Activated CD8-positive, alpha-beta T cell treated with anti-CD3 and anti-CD28 coated beads for 36 hours (primary cell): ENCODE measurements at places on chromosomes 7 and 10. TPM values are rescaled to one million over a fixed set of nuclear protein-coding genes. Genes with fewer than 3 reads are reported as not detected.

Gene ABCA13
- not detected for total RNA-seq

DNA sequence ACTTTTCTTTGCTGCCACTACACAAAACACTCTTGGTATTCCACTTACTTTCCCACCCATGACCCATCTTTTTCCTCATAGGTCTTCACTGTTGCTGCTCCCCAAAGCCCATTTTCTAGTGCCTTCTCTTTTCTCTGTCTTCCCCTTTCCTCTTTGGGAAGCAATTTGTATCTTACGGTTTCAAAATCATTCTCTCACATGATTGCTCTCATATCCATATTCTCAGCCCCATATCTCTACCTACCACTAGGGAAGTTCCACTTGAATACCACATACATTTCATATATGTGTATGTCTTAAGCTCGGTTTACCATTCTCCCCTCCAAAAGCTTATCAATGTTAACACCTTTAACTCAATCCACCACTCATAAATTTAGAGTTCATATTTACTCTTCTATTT is 3.2 kb upstream of the UBE2D1 start:
- no peak for DNase-seq
- peaks cover 8% of the 10 kb centered on the region for H3K36me3 ChIP-seq
- H3K27ac ChIP-seq, result no peak overlapping the region

Gene GHRHR
- total RNA-seq, result not detected

Gene AQP1
- total RNA-seq, result 0.27 TPM

DNA sequence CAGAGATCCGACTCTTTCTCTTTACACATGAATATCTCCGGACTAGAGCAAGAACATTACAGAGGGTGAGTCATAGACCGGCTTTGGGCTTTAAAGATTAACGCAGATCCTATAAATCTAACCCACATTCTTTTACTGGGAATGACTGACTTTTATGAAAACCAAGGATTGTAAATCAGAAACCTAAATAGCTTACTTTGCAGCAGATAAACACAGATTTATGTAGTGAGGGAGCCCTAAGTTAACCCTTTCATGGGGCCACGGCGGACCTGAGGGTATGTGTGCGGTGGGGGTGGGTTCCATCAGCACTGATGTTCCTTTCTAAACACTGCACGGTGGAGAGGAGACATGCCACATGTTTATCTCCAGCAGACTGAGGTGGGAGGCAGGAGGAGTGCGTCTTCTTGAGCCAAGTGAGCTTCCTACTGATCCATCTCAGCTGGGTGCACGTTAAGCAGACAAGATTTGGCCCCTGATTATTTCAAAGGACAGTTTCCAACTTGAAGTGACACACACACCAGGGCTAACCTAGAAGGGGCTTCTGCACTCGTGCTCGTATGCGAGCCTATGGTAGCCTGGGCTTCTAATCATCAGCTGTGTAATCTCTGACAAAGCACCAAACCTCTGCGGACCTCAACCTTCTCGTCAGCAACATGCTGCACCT is 127.6 kb downstream of the WDR11 start:
- no peak overlapping the region for H3K27ac ChIP-seq
- H3K36me3 ChIP-seq, result no peaks in the 10 kb centered on the region
- DNase-seq, result no peak
- peaks cover 43% of the 10 kb centered on the region for H3K27me3 ChIP-seq

DNA sequence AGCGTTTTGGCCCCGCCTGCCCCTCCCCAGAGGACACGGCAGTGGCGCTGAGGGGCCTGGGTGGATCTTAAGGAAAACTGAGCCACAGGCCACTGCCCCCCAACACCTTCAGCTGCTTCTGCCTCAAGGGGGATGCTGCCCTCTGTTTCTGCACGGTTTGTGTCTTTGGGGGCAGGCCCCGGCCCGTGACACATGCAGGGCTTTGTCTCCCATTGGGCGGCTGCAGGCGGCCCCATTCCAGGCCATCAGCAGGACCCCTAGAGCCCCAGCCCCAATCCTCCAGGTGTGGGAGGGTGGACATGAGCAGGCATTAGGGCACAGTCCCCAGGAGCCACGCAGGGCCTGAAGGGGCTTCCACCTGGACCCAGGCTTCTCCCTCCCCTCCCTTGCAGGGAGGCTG is 25.3 kb upstream of the PPP2R2D start:
- no peak overlapping the region for H3K27ac ChIP-seq
- no peak overlapping the region for H3K4me3 ChIP-seq
- no peaks in the 10 kb centered on the region for H3K36me3 ChIP-seq
- H3K4me1 ChIP-seq, result peaks cover 4% of the 10 kb centered on the region
- H3K27me3 ChIP-seq, result peaks cover 19% of the 10 kb centered on the region

DNA sequence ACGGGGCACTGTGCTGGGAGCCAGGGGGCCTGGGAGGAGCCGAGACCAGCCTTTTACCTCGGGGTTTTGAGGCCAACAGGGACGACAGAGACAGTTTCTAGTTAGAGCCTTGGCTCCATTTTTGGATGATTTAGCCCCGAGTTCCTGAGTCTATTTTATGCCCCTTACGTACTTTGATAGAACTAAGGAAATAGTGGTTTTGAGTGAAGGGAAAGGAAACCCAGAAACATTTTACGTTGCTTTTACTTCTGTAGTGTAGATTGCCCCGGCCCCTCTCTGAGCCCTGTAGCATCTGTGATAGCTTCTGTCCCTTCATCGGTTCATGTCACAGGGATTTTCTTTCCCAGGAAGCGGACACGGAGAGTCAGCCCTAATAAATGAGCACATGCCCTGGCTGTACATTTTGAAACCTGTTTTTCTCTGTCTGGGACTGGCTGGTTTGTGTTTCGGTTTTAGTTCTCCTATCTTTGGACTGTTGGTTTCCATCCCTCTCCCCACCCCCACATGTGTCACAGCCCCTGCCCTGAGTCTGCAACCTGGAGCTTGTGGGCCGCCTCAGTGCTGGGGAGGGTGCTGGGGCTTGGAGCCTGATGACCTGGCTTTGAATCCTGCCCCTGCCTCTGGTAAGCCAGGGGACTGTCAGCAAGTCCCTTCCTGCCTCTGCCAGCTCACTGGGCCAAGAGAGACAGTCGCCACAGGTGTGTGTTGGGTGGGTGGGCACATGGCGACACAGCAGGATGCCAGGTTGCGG is 6.9 kb upstream of the ORAI2 start:
- H3K4me1 ChIP-seq, result peaks cover 69% of the 10 kb centered on the region
- H3K4me3 ChIP-seq, result peak overlapping the region; percentile 75
- H3K36me3 ChIP-seq, result peaks cover 32% of the 10 kb centered on the region
- no peaks in the 10 kb centered on the region for H3K27me3 ChIP-seq
- peak overlapping the region; percentile 98 for H3K27ac ChIP-seq

GRCh38 chr10:102565793-102566192 is 62.0 kb downstream of the SUFU start:
- no peak for DNase-seq
- no peak overlapping the region for H3K4me3 ChIP-seq
- no peaks in the 10 kb centered on the region for H3K36me3 ChIP-seq
- H3K27ac ChIP-seq, result no peak overlapping the region

DNA sequence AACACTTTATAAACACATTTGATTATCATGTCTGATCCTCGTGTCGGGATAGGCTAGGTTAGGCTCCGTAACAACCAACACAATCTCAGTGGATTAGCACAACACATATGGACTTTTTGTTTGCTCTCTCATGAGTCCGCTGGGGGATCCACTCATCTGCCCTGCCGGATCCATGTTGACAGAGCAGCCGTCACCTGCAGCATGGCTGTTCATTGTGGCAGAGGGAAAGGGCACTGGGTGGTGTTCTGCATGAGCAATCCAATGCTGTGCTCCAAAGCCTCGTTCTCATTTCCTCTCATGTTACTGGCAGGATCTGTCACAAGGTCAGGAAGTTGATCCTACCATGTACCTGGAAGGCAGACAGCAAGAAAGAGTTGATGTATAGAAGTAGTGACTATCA is 62.5 kb upstream of the RAPGEF5 start:
- peaks cover under 1% of the 10 kb centered on the region for H3K27me3 ChIP-seq
- no peak overlapping the region for H3K4me3 ChIP-seq
- no peak for DNase-seq
- no peaks in the 10 kb centered on the region for H3K4me1 ChIP-seq

GRCh38 chr7:158495786-158496185 is 91.8 kb downstream of the PTPRN2 start:
- no peaks in the 10 kb centered on the region for H3K4me1 ChIP-seq
- H3K36me3 ChIP-seq, result no peaks in the 10 kb centered on the region
- H3K27me3 ChIP-seq, result peaks cover 12% of the 10 kb centered on the region
- H3K27ac ChIP-seq, result no peak overlapping the region

DNA sequence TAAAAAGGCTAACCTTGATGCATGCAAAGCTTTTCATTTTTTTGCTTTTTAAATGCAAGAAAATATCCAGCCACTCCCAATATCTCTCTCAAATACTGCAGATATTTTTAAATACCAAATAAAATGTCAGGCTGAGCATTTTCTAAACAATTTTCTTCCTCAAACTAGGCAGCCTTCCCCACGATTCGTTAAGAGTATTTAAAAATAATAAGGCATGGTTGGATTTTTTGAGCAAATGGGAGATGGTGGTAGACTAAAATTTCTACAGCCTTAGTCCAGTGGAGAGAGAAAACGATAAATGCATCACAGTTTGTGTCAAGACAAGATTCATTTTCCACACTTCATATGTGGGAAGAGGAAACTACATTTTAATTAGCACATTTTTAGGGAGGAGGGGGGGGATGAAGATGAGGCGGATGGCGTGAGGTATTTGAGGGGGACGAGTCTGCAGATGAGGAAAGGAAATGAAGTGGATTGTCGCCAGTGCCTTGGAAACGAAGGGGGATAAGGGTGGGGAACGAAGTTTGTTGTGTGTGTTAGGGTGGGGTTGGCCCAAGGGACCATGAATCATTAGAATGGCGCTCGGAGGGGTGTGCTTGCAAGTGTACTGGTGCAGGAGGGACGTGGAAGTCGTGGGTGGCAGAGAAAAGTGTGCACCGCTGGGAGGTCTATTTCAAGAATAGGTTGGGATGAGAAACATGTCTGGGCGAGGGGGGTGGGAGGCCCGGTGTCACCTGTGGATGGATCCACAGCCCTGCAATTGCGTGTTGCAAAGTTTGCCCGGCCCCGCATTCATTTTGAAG is 1.2 kb upstream of the ADD3 start:
- peaks cover 26% of the 10 kb centered on the region for H3K4me1 ChIP-seq
- H3K27me3 ChIP-seq, result no peaks in the 10 kb centered on the region
- H3K4me3 ChIP-seq, result no peak overlapping the region

Gene SPDYE16
- total RNA-seq, result 0.23 TPM

DNA sequence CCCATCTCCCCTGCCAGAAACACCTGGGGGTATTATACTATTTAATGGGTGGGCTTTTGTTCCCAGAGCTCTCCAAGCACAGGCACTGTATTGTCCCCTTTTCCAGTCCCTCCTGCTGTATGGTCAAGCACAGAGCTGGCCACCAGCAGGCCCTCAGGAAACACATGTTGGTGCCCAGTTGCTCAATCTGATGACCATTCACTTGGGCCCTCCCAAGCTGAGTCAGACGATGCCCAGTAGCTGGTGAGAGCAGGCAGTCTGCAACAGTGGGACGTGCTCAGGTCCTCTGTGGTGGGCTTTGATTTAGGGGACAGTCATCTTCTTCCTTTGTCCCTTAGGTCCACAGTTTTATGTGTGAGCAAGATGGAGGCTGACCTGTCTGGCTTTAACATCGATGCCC is 11.8 kb downstream of the SFXN2 start:
- H3K4me3 ChIP-seq, result no peak overlapping the region
- H3K36me3 ChIP-seq, result peaks cover 40% of the 10 kb centered on the region
- no peak for DNase-seq
- peaks cover 18% of the 10 kb centered on the region for H3K4me1 ChIP-seq
- H3K27ac ChIP-seq, result no peak overlapping the region

- peak overlapping the region; percentile 93 for H3K4me3 ChIP-seq
- H3K27ac ChIP-seq, result peak overlapping the region; percentile 100
- H3K4me1 ChIP-seq, result peaks cover 53% of the 10 kb centered on the region
- peaks cover 21% of the 10 kb centered on the region for H3K36me3 ChIP-seq
- no peaks in the 10 kb centered on the region for H3K27me3 ChIP-seq
These were observed 1.4 kb downstream of the TRA2A start for GRCh38 chr7:23530405-23530804.

Gene VENTX
- total RNA-seq, result not detected

Gene JAZF1
- 3.3 TPM for total RNA-seq

- no peak overlapping the region for H3K4me3 ChIP-seq
- no peaks in the 10 kb centered on the region for H3K36me3 ChIP-seq
- H3K27me3 ChIP-seq, result no peaks in the 10 kb centered on the region
- no peaks in the 10 kb centered on the region for H3K4me1 ChIP-seq
These were observed 169.3 kb upstream of the MALRD1 start for GRCh38 chr10:18879284-18879683.

GRCh38 chr10:106086391-106086790 is 1078.1 kb downstream of the SORCS1 start:
- H3K36me3 ChIP-seq, result no peaks in the 10 kb centered on the region
- H3K4me3 ChIP-seq, result no peak overlapping the region
- no peak for DNase-seq
- H3K4me1 ChIP-seq, result no peaks in the 10 kb centered on the region
- H3K27ac ChIP-seq, result no peak overlapping the region

- H3K4me3 ChIP-seq, result peak overlapping the region; percentile 64
- H3K27ac ChIP-seq, result peak overlapping the region; percentile 24
- peaks cover 30% of the 10 kb centered on the region for H3K27me3 ChIP-seq
- DNase-seq, result no peak
- no peaks in the 10 kb centered on the region for H3K36me3 ChIP-seq
These were observed 1.4 kb downstream of the WDR86 start for GRCh38 chr7:151408498-151408838.

DNA sequence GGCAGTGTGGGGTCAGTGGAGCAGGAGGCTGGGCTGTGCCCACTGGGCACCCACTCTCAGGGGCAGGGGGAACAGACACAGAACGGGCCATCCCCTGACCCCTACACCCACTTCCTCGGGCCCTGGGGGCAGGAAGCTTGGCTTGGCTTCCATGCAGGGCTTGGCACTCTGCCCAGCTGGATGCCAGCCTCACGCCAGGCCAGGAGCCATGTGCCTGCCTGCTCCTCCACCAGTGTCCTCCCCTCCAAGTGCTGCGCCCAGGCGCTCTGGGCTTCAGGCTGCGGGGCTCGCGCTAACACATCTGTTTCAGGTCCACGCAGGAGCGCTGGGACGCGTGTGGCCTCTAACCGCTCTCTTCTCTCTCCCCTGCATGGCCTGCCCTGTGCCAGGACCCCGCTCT is 12.7 kb downstream of the LDB3 start:
- H3K4me3 ChIP-seq, result no peak overlapping the region
- no peaks in the 10 kb centered on the region for H3K27me3 ChIP-seq
- DNase-seq, result no peak
- H3K4me1 ChIP-seq, result no peaks in the 10 kb centered on the region

Gene MMD2
- total RNA-seq, result not detected

Gene AKR1C4
- not detected for total RNA-seq

- DNase-seq, result no peak
- no peaks in the 10 kb centered on the region for H3K4me1 ChIP-seq
- H3K27ac ChIP-seq, result no peak within 1 kb of the TSS
- no peak within 1 kb of the TSS for H3K4me3 ChIP-seq
- H3K27me3 ChIP-seq, result peaks cover 16% of the 10 kb centered on the region
These were observed at the start of gene HABP2 for GRCh38 chr10:113552701-113553100. Gene HABP2, plus strand, starts transcription at chr10:113553053. Its CDS starts 69 bp downstream, at chr10:113553122.

Gene ATOH7
- not detected for total RNA-seq

Gene SLC13A1
- not detected for total RNA-seq
